NCI-H345 (cell line): ENCODE measurements at places on chromosomes 2 and 18.

DNA sequence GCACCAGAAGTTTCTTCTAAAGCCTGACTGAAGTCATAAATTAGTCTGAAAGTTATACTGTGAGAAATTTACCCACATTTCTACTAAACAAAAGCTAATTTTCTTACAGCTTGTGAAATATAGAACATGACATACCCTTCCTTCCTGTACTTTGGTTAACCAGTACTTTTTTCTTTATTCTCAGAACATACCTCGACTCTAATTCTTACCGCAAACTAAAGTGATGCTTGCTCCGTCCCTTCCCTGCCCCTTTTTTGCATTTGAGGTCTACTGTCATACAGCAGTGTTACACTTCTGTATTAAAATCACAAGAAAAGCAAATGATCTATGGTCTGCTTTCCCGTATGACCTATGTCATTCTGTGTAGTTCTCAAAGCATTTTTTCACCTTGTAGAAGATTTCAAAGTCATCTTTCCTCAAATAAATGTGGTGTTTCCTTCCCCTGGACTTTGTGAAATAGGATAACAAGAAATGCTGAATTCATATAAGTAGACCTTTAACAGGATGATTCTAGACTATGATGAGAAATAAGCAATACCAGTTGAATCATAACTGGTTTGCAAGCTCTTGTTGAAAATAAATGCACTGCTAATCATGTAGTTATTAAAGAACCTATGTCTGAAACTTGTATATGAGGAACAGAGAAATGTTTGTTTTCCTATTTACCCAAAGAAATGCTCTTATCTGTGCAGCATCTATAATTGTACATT is 30.4 kb downstream of the CYTIP start:
- no peak for DNase-seq

- no peak for DNase-seq
Measured at GRCh38 chr2:228767196-228767595, 503.9 kb downstream of the PID1 start.

GRCh38 chr18:3667255-3668137 is 217.5 kb downstream of the TGIF1 start:
- peak; percentile 77 for DNase-seq

GRCh38 chr2:208036357-208036756 is 11.0 kb upstream of the PLEKHM3 start:
- no peak for DNase-seq

- no peak for DNase-seq
Measured at GRCh38 chr2:18057657-18058056, 179.2 kb downstream of the KCNS3 start.

DNA sequence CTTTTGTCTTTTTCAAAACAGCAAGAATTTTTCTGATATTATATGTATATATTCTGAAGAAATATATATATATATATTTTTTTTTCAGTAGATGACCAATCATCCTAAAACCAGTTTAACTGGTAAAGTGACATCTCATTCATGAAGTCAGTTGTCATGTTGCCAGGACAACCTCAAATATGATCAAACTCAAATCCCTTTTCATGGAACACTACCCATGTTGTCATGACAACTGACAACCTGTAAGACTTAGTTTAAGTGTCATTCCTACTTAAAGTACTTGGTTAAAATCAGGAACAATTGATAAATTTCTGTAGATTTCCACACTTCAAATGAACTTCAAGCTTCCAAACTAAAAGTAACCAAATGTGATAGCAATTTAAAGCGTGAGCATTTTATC is 101.8 kb upstream of the ERBB4 start:
- no peak for DNase-seq

DNA sequence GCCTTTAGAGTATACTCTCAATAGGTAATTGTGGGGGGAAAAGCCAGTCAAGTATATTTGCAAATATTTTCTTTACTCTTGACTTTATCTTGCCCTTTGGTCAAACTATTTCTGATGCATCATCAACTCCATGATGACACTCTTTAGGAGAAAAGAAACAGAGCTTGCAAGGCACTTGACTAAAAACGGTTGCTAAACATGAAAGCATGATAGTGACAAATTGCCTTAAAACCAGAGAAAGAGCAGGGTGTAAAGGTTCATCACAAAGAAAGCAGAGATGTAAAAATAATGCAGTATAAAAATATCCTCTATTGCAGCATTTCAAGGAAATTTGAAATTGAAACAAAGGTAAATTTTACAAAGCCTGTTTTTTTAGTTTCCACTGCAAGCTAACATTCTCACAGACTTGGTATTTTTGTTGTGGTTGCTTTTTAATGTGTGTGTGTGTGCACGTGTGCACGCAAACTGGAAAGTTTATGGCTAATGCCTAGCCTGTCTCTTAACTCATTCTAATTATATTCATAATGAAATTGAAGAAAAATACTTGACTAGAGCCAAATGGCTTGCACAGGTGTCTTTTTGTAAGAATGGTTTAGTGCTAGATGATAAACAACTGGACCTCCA is 503.6 kb downstream of the ARHGAP15 start:
- peak; percentile 94 for DNase-seq

DNA sequence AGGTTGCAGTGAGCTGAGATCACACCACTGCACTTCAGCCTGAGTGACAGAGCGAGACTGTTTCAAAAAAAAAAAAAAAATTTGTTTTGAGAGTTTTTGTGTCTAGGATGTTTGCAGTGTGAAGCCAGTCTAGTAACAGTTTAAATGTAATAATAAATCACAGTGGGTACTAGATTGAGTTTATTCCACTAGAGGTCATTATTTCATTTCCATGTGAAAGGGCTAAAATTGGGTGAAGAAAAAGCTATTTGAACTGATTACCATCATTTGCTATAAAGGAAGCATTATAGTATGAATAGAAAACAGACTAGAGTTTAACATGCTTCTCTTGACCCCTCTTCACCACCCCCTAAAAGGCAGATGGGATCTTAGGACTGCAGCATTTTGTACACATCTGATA is 20.3 kb downstream of the SNRPD1 start:
- no peak for DNase-seq

DNA sequence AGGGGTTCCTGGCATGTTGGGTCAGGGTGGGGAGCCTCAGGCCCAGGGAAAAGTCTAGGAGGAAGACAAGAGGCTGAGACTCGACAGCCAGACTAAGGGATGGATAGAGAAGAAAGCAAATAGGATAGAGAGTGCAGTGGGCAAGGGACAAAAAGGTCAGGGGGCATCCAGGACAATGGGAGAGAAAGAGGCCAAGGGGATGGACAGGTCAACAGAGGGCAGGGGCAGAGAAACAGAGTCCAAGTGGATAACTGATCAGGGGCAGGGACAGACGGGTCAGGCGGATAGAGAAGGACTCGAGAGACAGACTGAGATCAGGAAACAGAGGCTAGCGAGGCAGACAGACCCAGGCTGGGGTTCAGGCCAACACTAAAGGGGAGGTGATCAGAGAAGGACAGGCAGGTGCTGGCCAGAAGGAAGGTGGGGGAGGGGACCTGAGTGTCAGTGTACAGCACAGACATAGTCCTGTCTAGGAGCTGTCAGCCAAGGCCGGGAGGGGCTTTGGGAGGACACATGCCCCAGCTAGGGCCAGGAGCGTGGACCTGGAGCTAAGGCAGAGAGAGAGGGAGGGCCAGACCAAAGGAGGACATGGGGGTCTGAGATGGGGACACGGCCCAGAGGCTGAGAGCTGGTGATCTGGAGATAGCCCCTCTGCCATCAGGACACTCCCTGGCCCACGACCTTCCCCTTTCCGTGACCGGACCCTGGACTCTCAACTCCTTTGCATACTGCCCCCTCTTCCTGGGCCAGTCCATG is 12.2 kb downstream of the ASIC4 start:
- DNase-seq: no peak

DNA sequence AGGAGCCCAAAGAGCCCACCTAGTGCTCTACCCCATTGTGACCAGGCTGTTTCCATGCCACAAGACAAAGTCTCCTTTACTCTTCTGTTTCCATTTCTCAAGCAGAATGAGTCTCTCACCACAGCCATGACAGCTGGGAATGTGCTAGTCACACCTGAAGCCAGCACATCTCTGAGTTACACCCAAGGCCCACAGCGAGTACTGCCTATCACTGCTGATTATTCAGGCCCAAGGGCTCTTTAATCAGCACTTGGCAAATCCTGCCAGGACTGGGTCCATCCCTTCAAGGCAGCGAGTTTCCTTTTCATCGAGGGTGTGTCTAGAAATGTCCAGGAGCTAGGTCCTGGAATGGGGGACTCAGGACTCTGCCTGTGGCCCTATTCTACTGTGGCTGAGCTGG is 14.6 kb upstream of the PPP1R1C start:
- DNase-seq: no peak

GRCh38 chr2:203875471-203875870 is 7.9 kb downstream of the CTLA4 start:
- no peak for DNase-seq

- no peak for DNase-seq
Measured at GRCh38 chr18:21741312-21741561, 645 bp downstream of the MIB1 start.

- DNase-seq: no peak
Measured at GRCh38 chr2:161245671-161246070, 62.6 kb upstream of the PSMD14 start.

GRCh38 chr18:7760967-7761948 is 194.1 kb downstream of the PTPRM start:
- DNase-seq: no peak
